ENCODE measurements at places on chromosomes 12 and 14. TPM values are rescaled to one million over a fixed set of nuclear protein-coding genes. Genes with fewer than 3 reads are reported as not detected.

GRCh38 chr12:32896432-32897280 lies at the start of gene PKP2:
PKP2 (minus strand) TSS chr12:32896777; CDS start chr12:32896731, 46 bp downstream.
- peak; percentile 36 for DNase-seq

GRCh38 chr14:92397150-92397952 lies 74.4 kb downstream of the SLC24A4 start:
- DNase-seq: peak; percentile 81

GRCh38 chr14:36751106-36751505 lies 89.4 kb downstream of the PAX9 start:
- no peak for DNase-seq

DNA sequence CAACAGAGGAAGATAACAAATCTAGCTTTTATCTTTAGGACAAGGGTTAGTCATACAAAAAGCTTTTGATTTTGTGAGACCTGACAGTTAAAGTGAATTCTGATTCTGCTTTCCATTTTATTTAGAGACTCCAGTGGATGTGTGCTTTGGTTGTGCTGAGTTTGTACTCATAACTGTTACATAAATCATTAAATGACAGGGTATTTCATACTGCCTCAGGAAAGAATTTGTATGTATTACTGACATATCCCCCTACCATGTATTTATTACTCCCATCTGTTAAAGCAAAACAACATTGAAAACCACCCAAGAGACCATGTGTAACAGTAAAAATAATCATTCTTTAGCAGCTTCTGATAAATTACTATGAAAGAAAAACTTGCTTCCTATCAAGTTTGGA lies 242.9 kb upstream of the RPL10L start:
- DNase-seq: no peak

DNA sequence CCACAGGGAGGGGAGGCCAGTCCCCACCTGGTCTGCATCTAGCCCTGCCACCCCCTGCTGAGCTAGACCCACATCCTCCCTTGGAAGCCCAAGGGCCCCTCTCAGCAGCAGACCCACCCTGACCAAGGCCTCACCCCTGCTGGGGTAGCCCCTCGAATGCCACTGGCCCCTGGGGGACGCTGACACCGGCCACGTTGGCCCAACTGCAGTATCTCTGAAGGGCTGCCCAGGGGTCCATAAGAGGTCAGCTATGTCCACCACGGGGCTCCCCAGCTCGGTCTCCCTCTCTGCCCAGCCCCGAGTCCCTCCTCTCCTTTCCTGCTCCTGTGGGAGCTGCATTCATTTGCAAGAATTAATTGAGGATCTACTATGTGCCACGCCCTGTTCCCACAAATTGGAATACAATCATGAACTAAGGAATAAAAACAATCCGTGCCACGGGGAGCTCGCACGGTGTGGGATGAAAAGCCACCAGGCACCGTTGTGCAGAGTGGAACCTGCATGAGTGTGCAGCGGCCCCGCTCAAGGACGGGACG lies 71.4 kb downstream of the GALNT9 start:
- no peak for DNase-seq

DNA sequence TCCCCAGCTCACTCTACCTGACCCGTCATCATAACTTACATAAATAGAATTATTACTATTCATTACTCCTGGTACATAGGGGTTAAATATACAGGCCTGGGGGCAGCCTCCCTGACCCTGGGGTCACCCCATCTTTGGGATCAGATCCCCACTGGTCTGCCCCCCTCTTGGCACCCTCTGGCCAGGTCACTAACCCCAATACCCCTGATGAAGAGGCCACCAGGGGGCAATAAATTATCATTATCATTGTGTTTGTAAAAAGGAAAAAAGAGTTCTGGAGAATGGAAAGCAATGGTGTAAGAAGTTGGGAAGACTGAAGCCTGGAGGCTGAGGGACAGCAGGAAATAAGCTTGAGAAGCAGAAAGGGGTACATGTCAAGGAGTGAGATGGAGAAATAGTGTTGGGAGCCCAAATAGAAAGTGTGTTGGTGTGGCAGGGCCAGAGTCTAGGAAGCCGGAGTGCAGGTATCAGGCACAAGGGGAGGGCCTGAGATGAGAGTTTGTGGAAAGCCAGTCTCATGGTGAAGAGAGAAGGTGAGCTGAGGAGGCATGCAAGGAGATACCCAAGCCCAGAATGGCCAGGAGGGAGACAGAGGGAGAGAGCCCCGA lies 6.1 kb upstream of the AAAS start:
- DNase-seq: peak; percentile 24

GRCh38 chr12:126676434-126676833 lies 1590.5 kb upstream of the TMEM132C start:
- DNase-seq: peak; percentile 50

GRCh38 chr14:84064316-84065125 lies 1465.4 kb upstream of the FLRT2 start:
- DNase-seq: no peak

DNA sequence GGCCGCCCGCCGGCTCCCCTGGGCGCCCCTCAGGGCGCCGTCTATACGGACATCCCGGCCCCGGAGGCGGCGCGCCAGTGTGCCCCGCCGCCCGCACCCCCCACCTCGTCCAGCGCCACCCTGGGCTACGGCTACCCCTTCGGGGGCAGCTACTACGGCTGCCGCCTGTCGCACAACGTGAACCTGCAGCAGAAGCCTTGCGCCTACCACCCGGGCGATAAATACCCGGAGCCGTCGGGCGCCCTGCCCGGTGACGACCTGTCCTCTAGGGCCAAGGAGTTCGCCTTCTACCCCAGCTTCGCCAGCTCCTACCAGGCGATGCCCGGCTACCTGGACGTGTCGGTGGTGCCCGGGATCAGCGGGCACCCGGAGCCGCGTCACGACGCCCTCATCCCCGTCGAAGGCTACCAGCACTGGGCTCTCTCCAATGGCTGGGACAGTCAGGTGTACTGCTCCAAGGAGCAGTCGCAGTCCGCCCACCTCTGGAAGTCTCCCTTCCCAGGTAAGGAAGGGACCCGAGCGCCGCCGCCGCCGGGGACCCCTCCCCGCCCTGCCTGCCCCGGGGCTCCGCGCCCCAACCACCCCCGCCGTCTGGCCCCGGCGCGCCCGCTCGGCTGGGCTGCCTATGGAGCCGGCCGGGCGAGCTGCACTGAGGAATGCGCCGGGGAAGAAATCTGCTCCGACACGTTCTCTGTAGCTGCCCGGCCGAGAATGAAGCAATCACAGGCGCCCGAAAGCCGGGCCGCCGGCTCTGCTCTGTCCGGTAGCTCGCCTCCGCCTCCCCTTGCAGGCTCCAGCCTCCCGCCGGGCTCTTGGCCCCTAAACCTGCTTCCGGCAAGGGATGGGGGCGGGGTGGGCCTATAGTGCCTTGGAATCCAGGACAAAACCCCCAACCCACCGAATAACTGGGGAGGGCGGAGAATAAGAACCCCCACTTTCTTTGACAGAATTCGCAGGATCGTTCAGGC lies 794 bp downstream of the HOXC13 start:
- peak; percentile 5 for DNase-seq

DNA sequence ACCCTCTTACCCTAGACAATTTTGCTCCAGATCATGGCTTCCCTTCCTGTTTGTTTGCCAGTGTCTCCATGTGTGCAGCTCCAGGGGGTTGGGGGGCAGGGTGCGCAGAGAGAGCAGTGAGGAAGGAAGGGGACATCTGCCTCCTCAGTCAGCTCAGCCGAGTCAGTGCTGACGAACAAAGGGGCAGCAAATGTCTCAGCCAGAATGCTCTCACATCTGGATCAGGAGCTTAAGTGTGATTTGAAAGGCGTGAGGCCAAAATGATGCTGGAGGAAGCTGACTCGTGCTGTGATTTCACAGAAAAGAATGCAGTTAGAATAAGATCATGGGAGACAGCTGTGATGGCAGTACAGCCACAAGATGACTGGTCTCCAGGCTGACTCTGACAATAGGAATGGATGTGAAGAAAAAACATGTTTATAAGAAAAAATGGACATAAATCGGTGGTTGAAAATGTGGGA lies 27.1 kb upstream of the CDK17 start:
- peak; percentile 100 for DNase-seq

DNA sequence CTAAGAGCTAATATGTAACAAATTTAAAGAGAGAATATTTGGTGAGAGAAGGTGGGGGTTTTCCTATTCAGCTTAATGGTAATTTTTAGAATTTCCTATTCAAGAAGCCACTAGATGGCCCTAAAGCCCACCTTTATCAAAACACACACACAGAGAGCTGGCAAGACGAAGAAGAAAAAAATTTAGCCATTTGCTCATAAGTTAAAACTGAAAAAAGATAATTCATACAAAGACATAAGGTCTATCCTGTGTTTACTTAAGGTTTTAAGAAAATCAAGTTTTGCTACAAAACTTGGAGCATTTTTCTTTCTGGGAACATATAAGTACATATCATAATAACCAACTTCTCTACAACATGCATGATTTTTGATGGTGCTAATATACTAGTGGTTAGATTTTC lies 46.8 kb upstream of the PCED1B start:
- peak; percentile 66 for DNase-seq

- DNase-seq: no peak
Measured at GRCh38 chr12:55499810-55500252, 7.7 kb downstream of the OR6C68 start.

- no peak for DNase-seq
Measured at GRCh38 chr12:64446295-64446694, 5.6 kb upstream of the TBK1 start.

DNA sequence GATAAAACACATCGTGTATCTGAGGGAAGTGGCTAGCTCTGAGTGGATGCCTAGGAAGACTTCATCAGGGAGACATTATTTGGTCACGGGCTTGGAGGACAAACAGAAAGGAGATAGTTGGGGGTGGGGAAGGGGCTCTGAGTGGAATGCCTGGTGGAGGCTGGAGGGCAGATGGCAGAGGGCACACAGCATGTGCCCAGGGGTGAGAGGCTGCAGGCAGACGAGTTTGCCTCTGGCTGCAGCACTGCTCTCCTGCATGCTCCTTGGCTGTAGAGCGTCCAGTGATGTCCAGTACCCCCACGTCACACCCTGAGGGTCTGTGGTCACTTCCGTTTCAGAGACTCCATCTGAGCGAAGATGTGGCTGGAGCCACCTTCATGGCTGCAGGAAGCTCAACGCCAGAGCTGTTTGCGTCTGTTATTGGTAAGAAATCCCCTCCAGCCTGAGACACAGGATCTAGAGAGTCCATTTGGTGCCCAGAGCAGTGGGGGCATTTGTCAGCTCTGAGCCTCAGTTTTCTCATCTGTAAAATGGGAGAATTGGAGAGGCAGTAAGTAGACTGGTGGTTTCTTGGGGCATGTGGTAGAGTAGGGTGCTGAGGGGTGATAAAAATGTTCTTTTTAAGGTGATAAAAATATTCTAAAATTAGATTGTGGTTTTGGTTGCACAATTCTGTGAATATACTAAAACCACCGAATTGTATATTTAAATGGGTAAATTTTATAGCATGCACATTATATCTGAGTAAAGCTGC lies 71.7 kb upstream of the RIN3 start:
- DNase-seq: no peak

GRCh38 chr12:3463921-3464320 lies 27.1 kb upstream of the PRMT8 start:
- DNase-seq: peak; percentile 84

- DNase-seq: no peak
Measured at GRCh38 chr14:68367536-68367935, 425.3 kb downstream of the ZFP36L1 start.

- DNase-seq: no peak
Measured at GRCh38 chr12:6500466-6500865, 6.6 kb downstream of the NCAPD2 start.

DNA sequence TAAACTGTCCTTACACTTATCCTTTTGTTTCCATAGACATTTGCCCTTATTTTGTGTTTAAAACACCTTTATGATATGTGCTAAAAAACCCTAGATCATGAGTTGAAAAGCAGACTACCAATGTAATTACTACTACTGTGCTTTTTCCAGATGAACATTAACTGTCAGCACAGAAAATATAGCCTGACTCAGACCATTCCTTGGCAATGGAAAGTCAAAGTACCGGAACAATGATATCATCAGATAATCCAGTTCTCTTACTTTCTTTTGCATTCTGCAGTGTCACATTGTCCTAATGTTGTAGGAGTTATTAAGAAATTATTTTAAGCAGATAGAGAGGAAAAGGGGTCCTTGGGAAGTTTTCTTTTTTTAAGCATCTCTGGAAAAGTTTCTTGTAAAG lies 1189.0 kb upstream of the FLRT2 start:
- peak; percentile 12 for DNase-seq

- no peak for DNase-seq
Measured at GRCh38 chr12:123896767-123897166, 75.9 kb downstream of the CCDC92 start.

- DNase-seq: no peak
Measured at GRCh38 chr12:96054244-96054610, 18.8 kb upstream of the LTA4H start.

DNA sequence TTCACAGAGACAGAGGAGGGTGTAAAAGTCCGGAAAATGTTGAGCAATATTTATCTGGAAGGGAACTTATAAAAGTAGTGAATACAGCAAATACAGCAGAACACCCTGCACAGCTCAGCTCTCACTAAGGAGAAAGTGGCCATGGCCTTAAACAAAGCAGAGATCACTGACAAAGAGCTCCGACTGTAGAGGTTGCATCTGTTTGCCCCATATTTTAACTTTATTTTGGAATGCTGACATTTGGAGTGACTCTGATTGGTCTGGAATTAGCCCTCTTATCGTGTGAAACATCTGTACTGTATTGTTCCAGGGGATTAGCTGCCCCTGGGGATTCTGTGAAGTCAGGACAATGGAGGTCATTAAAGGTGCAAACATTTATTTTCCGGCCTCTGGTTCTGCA lies 1275.7 kb upstream of the FLRT2 start:
- no peak for DNase-seq

GRCh38 chr14:93078870-93079269 lies 36.9 kb downstream of the ITPK1 start:
- DNase-seq: no peak

GRCh38 chr14:51733147-51733546 lies 81.4 kb downstream of the FRMD6 start:
- no peak for DNase-seq

Gene TXNDC16
- total RNA-seq: 1.8 TPM

Gene PELI2
- 1.2 TPM for total RNA-seq

Gene VSX2
- not detected for total RNA-seq

Gene PIANP
- 0.45 TPM for total RNA-seq

Gene TSPAN19
- 0.10 TPM for total RNA-seq

Gene WNT5B
- 29.2 TPM for total RNA-seq

Gene PCED1B
- total RNA-seq: 0.50 TPM

Gene STAB2
- total RNA-seq: not detected

Gene KRT2
- total RNA-seq: not detected

Gene RPS6KA5
- 3.0 TPM for total RNA-seq

Gene CNPY2
- 72.2 TPM for total RNA-seq

Gene CCDC38
- total RNA-seq: not detected

Gene EEA1
- 9.0 TPM for total RNA-seq

Gene MSI1
- total RNA-seq: 0.40 TPM
